Type B pancreatic cell (in vitro differentiated cells): ENCODE measurements at places on chromosomes 7 and 10. TPM values are rescaled to one million over a fixed set of nuclear protein-coding genes. Genes with fewer than 3 reads are reported as not detected.

Gene CLDN12
- total RNA-seq, result 34.8 and 36.3 TPM in 2 replicates

GRCh38 chr7:20798081-20798693, 11.5 kb upstream of the SP8 start:
- no peak overlapping the region for H3K4me3 ChIP-seq
- H3K4me1 ChIP-seq, result no peaks in the 10 kb centered on the region
- H3K27me3 ChIP-seq, result peaks cover 79% of the 10 kb centered on the region
- DNase-seq, result no peak
- no peaks in the 10 kb centered on the region for H3K36me3 ChIP-seq

GRCh38 chr10:43048301-43049051, 28.4 kb upstream of the RET start:
- no peak overlapping the region for H3K27ac ChIP-seq
- no peaks in the 10 kb centered on the region for H3K36me3 ChIP-seq
- H3K4me3 ChIP-seq, result no peak overlapping the region
- H3K4me1 ChIP-seq, result peaks cover 7% of the 10 kb centered on the region
- H3K27me3 ChIP-seq, result peaks cover 15% of the 10 kb centered on the region

DNA sequence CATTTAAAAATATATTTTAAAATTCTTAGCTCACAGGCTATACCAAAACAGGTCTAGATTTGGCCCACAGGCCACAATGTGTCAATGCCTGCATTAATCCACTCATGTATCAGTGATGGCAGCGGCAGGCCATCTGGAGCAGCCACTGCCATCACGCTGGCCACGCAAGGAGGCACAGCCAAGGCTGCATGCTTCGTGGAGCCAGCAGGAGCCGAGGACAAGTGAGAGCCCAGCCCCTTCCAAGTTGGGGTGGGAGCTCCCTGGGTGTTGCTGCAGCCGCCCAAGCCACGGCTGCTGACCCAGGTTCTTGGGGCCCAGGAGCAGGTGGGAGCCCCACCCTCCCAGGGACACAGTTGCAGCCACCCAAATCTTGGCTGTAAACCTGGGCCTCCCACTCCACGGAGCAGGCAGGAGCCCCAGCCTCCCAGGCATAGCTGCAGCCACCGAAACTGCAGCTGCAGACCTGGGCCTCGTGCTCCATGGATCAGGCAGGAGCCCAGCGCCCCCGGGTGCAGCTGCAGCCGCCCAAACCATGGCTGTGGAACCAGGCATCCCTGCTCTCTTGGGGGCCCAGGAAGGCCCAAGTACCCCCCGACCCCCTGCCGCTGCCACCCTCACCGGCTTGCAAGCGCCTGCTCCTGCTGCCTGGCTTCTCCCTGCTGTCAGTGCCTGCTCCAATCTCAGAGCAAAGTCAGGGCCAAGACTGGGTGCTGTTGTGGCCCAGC, 87.3 kb upstream of the CACUL1 start:
- DNase-seq, result no peak
- no peaks in the 10 kb centered on the region for H3K27me3 ChIP-seq
- H3K4me1 ChIP-seq, result peaks cover 9% of the 10 kb centered on the region
- no peak overlapping the region for H3K27ac ChIP-seq
- no peak overlapping the region for H3K4me3 ChIP-seq

DNA sequence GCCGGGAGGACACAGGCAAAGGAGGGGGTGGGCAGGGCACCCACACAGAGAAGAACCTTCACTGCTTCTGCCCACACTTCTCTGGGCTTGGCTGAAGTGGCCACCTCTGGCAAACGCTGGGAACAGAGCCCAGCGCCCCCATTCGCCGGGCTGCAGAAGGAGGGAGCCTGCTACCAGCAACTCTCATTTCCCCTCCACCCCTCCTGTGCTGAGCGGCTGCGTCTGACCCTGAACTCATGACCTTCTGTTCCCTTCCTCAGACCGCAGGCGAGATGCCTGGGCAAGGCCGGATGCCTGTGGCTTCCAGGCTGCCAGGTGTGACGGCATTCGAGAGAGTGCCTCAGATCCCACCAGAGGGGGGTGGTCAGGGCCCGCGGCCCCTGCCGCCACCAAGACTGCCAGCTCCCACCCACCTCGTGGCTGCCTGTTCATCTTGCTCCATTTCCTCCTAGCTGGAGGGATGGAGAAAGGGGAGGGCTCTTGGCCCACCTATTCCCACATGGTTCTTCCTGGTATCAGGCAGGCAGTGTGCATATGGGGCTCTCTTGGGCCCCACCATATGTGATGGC, 19.8 kb downstream of the DNAJB12 start:
- peaks cover 8% of the 10 kb centered on the region for H3K36me3 ChIP-seq
- H3K4me1 ChIP-seq, result peaks cover 46% of the 10 kb centered on the region
- DNase-seq, result no peak

GRCh38 chr7:1844336-1844950, 174.4 kb downstream of the ELFN1 start:
- no peak for DNase-seq
- no peaks in the 10 kb centered on the region for H3K36me3 ChIP-seq
- no peaks in the 10 kb centered on the region for H3K27me3 ChIP-seq
- no peak overlapping the region for H3K27ac ChIP-seq
- peaks cover 6% of the 10 kb centered on the region for H3K4me1 ChIP-seq
- no peak overlapping the region for H3K4me3 ChIP-seq
